ENCODE measurements at places on chromosomes 7 and 10.

DNA sequence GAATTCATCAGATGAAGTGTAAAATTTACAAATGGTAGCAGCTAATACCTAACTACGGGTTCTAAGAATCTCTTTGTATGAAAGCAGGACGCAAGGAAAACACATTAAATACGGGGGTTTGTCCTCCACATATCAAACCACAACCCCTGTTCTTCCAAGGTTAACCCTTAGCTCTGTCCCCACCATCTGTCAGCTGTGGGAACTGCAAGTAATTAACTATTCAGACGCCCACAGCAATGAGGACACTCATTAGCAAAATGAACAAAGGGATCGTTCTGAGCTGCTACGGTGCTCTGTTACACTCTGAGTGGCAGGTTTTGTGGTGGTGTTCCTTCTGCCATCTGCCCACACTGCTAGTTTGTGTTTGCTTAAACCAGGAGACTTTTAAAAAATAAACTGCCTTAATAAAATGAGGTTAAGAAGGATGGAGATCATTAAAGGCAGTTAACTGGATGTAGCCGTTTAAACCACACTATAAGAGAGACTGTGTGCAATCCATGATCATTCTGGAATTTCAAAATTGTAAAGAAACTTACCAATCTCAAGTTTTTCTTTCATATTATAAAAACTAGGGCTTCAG is 51.4 kb downstream of the C10orf67 start:
- DNase-seq = peak; percentile 17

GRCh38 chr10:44981172-44982113 is 2.8 kb upstream of the DEPP1 start:
- peak; percentile 69 for DNase-seq

GRCh38 chr10:21495752-21496342 is 29.6 kb downstream of the SKIDA1 start:
- DNase-seq = peak; percentile 93

DNA sequence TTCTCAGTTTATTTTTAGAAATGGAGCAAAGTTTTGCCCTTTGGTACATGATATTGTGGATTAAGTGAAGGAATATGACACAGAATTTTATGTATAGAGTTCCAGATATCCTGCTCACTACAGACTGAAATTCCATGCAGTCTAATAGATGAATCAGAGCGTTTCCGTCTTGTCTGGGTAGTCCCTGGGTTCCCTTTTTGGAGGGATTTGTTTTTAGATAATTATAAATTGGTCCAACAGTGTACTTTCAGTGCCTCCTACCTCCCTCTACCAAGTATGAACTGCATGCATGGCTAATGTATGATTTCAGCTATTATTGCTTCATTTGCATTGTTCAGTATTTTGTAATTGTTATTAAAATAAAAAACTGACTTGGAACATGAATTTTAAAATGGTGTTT is 74.4 kb downstream of the SEPTIN7 start:
- DNase-seq = no peak

DNA sequence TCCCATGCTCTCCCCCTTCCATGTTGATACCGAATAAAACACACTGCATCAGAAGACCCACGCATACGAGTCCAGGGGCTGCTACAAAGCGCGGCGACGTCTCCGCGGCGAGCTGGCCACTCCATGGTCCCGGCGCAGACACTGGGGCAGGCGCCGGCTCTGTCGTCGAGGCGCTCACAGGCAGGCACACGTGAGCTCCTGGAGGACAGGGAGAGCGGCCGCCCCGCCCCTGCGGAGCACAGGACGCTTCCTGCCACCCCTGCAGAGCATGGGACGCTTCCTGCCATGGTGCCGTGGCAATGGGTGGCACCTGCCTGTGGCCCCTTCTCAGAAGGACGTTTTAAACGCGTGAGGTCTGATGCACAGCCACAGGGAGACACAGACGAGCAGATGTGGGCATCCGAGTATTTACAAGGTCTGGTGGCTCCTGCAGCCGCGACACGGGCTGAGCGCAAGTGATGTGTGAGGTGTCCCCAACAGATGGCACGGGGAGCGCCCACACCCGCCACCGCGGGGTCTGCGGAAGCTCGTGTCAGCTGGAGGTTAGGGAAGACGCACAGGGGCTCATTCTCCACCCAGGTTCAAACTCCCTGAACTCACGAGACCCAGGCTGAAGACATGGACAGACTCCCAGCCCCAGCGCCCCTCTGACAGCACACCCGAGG is 21.4 kb upstream of the GPR146 start:
- DNase-seq = no peak

DNA sequence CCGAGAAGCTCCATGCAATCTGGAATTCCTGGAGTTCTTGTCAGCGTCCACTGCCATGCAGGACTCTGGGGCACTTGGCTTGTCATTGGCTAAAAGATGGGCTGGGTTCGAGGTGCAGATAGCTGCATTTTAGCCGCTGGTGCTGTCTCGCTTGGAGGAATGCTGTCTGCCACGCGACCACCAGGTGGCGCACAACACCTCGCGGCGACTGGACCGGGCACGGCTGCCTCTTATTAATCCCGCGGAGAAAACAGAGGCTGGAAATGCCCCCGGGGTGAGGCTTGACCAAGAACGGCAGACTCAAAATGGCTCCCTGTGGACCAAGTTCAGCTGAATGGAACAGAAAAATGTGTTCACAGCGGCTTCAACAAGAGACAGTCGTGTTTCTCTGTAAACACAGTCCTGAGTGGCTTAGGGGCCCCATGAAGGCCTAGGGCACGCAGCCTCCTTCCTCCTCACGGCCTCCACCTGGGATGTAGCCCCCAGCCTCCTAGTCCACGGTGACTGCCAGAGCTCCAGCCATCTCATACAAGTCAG is 46.2 kb downstream of the AOC1 start:
- DNase-seq = no peak

DNA sequence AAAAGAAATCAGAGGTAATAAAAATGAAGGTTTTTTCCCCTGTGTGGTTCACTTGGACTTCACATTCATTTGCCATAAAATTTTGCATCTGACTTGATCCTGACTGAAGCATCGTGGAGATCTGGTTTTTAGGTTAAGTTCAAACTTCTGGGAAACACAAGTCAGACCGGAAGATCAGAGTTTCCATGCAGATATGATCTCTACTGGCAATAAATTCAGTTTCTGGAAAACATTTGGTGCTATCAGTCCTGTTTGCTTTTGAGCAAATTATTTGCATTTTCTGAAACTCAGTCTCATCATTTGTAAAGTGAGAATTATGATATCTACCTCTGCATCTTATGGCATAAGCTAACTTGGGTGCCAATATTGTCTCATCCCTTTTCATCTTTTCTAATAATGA is 81.3 kb upstream of the KCNMA1 start:
- DNase-seq = no peak

DNA sequence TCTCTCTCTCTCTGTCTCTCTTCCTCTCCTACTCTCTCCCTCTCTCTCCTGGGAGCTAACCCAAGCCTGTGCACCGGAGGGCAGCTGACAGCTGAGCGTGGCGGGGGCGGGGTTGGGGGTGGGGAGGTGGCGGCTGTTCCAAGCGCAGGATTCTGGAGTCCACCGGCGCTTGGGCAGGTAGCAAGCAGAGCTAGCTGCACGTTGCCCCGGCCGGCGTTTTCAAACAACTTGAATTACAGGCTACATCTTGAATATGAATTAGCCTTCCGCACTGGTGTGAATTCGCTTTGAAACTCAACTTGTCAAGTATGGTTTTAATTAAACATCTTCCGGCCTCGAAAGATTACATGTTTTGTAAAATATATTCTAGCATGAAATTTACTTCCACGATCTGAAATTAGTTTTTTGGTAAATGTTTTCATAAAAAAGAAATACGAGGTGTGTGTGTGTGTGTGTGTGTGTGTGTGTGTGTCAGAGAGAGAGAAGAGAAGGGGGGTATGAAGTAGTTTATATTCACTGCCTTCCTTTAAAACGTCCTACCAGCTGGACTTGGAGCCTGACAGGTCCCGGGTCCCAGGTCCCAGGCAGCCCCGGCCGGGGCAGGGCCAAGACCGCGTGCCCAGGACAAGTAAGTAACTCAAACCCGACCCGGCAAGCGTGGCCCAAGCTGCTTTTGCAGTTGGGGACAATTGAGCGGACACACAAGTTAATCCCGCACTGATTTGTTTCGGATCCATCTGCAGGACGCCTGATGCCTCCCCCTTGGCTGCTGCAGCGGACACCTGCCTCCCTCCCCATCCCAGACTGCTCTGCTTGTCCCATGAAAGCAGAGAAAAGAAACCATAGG is 9.0 kb upstream of the DLX6 start:
- no peak for DNase-seq

DNA sequence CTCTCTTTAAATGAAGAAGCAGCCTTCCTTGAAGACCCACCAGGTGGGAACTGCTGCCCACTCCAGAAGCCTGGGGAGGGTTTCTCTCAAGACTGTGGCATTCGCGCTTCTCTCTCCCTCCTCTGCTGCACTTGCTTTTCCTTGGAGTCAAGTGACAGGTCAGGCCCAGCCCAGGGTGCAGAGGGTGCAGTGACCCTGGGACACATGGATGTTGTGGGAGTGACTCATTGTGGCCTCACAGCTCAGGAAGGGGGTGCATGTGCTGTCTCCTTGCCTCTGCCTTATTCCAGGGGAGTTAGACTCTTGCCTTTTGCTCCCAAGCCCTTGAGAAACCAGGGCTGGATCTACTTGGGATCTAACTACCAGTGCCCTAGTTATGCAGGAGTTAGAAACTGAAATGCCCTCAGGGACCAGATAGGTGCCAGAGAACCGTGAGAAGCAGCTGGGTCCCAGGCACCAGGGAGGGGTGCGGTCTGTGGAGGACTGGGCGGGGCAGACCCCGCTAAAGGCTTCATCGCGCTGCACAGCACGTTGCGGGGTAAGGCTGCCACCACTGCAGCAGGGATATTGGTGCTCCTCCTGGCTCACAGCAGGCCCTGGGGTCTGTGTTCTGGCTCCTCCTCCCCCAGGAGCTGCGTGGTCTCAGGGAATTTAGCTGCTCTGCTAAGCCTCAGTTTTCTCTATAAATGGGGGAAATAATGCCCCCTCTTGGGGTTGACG is 11.4 kb downstream of the FAM241B start:
- no peak for DNase-seq

- no peak for DNase-seq
Measured at GRCh38 chr10:86956848-86957448, 467 bp downstream of the MMRN2 start.

DNA sequence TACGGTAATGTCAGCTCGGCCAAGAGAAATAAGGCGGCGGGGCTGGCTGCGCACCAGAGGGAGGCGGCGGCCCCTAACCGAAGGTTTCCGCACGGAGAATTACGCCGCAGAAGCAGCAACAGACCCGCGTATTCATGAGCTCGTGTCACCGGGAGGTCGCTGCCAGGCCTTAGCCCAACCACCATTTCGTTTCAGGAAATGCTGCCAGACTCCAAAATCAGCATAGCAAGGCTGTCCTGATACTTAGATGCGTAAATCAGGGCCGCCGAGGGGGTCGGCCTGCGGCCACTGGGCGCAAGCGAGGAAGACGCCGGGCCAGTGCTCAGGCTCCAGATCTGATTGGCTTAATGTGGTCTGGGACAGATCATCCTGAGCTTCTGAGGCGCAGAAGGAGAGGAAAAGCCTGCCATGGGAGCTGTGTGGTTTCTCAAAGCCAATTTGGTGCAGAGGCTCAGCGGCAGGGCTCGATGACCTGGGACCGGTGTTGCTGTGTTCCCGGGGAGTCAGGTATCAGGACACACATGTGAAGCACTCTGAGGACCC is 247.9 kb downstream of the BAMBI start:
- peak; percentile 63 for DNase-seq

GRCh38 chr7:31110331-31111108 is 58.4 kb downstream of the ADCYAP1R1 start:
- no peak for DNase-seq

DNA sequence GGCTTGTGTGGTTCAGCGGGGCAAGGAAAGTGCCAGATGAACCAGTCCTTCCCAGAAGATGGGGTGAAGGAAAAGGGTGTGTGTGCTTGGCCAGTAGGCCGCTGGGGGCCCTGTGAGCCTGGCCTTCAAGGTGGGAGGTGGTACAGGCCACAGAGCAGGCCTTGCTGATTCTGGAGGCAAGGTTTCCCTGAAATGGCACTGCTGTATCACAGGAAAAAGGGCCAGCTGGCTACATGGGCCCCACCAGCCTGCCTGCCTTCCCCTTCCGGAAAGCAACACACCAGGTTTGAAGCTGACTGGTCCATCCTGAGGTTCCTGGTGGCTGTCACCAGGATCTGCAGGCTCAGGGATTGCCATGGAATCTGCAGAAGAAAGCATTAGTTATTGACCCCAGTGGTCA is 12.5 kb downstream of the MMRN2 start:
- DNase-seq = no peak

- DNase-seq = no peak
Measured at GRCh38 chr10:130707389-130707979, 571.3 kb downstream of the GLRX3 start.

DNA sequence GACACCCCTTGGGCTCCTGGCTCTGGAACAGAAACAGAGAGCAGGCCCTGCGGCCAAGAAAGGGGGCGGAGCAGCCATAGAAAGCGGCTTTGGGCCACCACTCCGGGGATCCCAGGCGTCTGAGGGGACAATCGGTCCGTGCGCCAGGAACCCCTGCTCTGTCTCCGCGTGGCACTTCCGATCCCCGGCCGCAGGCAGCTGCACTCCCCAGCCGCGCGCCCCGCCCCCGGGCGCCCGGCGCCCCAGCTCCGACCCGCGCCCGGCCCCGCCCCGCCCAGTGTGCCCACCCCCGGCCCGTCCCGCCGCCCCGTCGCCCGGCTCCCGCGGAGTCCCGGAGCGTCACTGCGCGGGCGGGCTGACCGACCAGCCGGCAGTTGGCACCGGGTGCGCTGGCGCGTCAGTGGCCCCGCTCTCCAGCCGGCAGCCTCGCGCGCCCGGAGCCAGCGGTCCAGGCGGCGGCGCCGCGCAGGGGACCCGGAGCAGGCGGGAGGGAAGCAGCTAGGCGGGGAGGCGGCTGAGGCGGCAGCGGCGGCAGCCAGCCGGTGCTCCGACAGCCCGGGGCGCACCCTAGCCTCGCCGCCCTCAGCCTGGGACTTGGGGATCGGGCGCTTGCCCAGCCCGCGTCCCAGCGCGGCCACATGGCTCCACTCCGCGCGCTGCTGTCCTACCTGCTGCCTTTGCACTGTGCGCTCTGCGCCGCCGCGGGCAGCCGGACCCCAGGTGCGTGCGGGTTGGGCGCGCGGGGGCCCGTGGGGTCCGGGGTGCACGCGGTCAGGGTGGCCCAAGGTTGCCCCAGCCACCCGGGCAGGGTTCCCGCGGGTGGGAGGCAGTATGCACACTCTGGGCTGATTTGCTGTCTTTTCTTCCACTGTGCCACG is at the start of gene ADAMTS14:
TSS of gene ADAMTS14 (plus strand) at position 342 of the 878 bp plus-strand sequence. CDS start at position 639, 297 bp downstream.
- DNase-seq = peak; percentile 85

DNA sequence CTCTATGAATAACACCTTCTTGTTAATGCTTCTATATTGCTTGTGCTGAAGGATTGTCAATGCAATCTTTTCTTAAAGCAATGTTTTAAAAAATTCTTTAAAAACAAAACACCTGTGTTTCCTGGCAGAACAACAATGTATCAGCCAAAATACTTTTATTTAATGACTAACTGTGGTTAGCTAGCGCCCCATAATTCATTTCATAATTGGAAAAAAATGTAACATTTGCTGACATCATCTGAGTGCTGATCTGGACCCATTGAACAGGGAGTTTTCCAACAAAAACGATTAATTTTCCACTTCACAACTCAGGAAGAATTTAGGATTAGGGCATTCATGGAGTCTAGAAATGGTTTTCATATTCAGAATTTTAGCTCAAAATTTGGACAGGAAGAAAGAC is 137.6 kb upstream of the CDK6 start:
- DNase-seq = peak; percentile 40

GRCh38 chr10:43878386-43878785 is 229.7 kb upstream of the ZNF32 start:
- DNase-seq = no peak

All from muscle of back (tissue), 13 donors.